ENCODE measurements at places on chromosomes 6 and 20. TPM values are rescaled to one million over a fixed set of nuclear protein-coding genes. Genes with fewer than 3 reads are reported as not detected.

The DHX16 gene
- 29.8 TPM for total RNA-seq

The RIPOR3 gene
- not detected for total RNA-seq

The CAPN11 gene
- 0.06 TPM for total RNA-seq

The MLN gene
- total RNA-seq: not detected

The LY6G6D gene
- total RNA-seq: not detected

The NEURL2 gene
- 1.2 TPM for total RNA-seq

The MUC22 gene
- 0.03 TPM for total RNA-seq

Measured in A549 treated with Hydrocortisone at 1 μM for 4 hours (cell line).